ENCODE measurements at places on chromosomes 16 and 17.

GRCh38 chr16:52727849-52728248 is 180.9 kb upstream of the TOX3 start:
- DNase-seq: peak; percentile 83

- DNase-seq: no peak
Observed at GRCh38 chr16:48596326-48596725, 13.7 kb downstream of the N4BP1 start.

- DNase-seq: no peak
Observed at GRCh38 chr16:3223913-3224515, 10.9 kb downstream of the ZNF200 start.

DNA sequence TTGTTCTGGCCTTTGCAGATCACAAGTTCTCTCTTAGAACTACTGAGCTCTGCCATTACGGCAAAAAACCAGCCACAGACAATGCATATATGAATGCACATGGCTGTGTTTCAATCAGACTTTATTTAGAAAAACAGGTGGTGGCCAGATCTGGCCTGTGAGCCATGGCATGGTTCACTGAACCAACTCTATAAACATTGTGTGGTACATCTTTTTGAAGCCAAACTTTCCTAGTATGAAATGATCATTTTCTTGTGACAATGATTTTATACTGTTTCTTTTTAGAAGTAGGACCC is 65.9 kb upstream of the AMZ2 start:
- no peak for DNase-seq

GRCh38 chr16:88394426-88394825 is 11.7 kb downstream of the ZNF469 start:
- DNase-seq: no peak
